Daoy (cell line): ENCODE measurements at places on chromosomes 1 and 21.
A peak's percentile ranks its signal among the peaks of the same experiment; 100 is the strongest.

DNA sequence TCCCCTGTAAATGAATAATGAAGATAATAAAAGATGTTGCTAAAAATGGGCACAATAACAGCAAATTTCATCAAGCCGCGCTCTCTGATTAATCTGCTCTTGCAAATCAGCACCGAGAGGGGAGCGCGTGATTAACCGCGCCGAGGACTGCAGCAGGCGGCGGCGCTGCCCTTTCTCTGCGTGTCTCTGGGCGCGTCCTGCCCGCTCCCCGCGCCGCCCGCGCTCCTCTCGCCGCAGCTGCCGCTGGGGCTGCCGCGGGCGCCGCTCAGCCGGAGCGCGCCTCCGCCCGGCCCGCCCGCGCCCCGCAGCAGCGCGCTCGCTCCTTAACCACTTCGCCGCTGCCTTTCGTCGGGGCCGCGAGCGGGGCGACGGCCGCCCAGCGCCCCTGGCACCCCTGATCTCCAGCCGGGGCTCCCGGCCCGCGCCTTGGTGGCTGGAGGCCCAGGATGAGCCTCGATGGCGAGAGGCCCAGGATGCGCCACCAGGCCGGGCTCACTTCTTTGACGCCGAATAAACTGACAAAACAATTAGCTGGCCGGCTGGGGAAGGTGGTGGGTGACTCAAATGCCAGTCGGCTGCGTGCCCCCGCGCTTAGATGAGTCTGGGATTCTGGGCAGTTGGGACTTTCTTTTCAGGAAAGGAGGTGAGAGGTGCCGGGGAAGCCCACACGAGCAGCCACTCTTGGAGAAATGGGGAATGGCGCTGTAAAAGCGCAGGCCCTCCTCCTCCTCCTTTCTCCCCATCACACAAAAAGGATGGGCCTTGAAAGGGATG lies 221.4 kb upstream of the PKN2 start:
- DNase-seq = peak; percentile 82

- DNase-seq = no peak
Observed at GRCh38 chr1:175267716-175268416, 75.3 kb upstream of the KIAA0040 start.

GRCh38 chr1:228921481-228921880 lies 186.2 kb downstream of the RHOU start:
- DNase-seq = no peak

GRCh38 chr1:153796786-153797659 lies 21.8 kb downstream of the SLC27A3 start:
- DNase-seq = peak; percentile 61

- peak; percentile 71 for DNase-seq
Observed at GRCh38 chr1:63797056-63797726, 23.4 kb downstream of the ROR1 start.

DNA sequence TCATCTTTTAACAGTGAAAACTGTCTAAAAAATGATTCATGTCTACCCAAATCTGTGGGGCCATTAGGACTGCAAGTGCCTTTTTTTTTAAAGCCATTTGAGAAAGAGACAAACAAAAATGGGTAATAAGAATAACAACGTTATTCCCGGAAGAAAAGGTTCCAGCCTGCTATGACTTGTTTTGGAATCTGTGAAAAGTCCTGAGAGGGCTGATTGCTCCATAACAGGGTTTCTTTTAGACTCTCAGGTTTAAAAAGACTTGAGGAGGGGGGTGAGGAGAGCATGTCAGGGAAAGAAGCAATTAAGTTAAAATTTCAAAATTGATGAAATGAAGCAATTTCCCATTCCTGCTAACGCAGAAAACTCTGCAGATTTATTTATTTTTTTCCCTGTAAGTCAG lies 56.4 kb downstream of the CACHD1 start:
- DNase-seq = no peak

- no peak for DNase-seq
Observed at GRCh38 chr1:199970125-199970524, 57.4 kb upstream of the NR5A2 start.

DNA sequence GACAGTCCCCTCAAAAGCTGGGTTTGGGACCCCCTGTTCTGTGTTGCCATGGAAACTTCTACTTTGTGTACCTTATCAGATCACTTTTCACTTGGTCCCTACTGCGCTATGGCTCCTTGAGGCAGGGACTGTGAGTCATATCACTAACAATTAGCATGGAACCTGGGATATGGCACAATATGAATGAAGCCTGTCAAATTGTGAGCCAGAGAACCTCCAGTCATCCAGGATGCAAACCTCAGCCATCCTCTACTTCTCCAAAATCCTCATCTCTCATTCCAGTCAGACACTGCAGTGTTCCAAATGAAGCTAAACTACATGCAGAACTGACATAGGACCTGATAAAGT lies 11.2 kb upstream of the CAPZB start:
- no peak for DNase-seq

DNA sequence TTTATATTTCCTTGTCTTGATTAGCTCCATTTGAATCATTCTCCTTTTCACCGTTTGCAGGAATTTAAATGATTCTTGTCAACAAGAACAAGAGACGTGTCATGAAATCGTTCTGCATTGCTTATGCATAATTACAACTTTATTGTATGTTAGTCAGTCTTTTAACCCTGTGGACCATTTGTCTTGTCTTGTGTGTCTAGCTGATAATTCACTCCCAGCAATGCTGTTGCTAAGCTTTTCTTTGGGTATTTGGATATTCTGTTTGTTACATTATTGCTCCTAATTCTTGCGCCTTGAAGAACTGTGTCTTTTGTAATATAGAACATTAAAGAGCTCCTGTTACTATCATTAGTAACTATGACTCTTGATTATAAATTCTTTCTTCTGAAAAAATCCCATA lies 311.9 kb downstream of the RYR2 start:
- DNase-seq = no peak

DNA sequence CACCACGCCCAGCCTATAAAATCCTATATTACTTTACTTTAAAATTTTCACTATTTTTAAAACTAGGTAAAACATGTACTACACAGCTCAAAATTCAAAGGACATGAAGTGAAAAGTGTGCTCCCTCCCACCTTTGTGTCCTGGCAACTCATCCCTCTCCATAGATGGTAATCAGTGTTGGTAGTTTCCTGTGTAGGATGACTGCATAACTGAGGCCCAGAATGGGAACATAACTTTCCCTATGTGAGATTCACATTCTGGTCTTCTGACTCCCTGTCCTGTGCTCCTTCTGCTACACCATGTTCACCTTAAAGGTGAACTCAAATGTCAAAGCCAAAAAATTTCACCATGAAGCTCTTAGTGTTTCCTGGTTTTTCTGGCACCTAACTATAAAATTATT lies 39.3 kb downstream of the XKR8 start:
- DNase-seq = no peak

- DNase-seq = peak; percentile 75
Observed at GRCh38 chr1:28602536-28603439, 10.7 kb downstream of the RAB42 start.

DNA sequence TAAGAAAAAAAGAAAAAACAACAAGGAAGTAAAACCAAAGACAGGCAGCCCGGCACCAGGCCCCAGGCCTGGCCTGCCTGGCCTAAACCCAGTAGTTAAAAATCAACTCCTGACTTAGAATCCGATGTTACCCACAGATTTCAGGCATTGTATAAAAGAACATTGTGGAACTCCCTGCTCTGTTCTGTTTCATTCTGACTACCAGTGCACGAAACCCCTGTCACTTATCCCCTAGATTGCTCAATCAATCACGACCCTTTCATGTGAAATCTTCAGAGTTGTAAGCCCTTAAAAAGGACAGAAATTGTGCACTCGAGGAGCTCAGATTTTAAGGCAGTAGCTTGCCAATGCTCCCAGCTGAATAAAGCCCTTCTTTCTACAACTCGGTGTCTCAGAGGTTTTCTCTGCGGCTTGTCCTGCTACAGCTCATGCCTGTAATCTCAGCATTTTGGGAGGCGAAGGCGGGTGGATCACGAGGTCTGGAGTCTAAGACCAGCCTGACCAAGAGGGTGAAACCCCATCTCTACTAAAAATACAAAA lies 15.6 kb upstream of the MYOCOS start:
- no peak for DNase-seq

- no peak for DNase-seq
Observed at GRCh38 chr1:110002695-110003094, 18.1 kb downstream of the AHCYL1 start.

DNA sequence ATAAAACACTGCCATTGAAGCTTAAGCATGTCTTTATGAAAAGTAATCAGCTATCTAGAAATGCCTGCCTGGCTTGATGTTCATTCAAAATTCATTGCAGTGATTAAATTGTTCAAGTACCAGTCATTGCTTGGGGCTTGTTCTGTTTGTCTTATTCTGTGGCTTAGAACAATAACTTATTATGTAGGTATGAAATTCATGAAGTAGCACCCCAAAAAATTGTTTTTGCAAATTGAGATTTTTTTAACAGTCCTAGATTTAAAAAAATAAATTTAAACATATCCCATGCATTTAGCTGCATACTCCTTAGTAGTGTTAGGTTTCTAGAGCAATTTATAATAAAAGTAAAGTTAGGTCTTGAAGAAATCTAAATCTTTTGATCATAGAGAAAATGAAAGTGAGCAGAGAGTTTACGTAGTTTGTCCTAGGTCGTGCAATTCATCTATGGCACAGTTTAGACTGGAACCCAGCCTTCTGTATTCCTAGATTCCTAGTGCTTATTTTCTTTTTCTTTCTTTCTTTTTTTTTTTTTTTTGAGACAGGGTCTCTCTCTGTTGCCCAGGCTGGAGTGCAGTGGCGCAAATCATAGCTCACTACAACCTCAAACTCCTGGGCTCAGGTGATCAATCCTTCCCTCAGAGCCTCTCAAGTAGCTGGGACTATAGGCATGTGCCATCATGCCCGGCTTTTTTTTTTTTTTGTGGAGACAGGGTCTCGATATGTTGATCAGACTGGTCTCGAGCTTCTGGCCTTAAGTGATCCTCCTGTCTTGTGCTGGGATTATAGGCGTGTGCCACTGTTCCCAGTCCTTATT lies 9.3 kb downstream of the MIER1 start:
- no peak for DNase-seq

DNA sequence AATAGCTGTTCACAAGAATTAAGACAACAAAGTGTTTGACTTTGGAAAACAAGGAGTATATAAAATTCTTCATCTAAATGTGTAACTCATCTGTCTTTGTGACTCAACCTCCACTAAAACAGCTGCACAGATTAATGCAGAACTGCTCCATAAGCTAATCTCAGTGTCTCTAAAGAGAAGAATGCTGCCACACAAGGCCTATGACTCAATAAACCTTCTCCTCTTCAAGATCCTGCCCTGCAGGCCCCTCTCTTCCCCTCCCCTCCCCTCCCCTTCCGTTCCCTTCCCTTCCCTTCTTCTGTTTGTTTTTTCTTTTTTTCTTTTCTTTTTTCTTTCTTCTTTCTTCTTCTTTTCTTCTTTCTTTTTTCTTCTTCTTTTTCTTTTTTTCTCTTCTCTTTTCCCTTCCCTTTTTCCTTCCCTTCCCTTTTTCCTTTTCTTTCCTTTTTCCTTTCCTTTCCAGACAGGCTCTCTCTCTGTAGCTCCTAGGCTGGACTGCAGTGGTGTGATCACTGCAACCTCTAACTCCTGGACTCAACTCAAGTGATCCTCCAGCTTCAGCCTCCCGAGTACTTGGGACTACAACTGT lies 1052.8 kb downstream of the BRINP3 start:
- DNase-seq = peak; percentile 28

DNA sequence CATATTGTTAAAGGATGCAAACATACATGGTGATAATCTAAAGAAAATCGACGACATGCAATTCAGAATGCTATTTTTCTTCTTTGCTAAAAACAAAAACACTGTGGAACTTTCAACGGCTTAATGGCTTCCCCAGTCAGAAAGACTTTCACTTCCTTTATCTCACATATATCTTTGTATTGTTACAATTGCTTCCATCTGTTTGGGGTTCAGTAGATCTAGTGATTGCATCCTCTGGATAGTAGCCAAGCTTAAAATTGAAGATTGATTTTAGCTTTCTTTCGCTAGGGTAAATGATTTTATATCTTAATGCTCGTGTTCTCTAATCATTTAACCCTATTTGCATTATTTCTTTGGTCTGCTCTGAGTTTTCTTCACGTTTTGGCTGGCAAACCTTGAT lies 31.8 kb upstream of the ADAMTS1 start:
- no peak for DNase-seq

GRCh38 chr21:36976228-36976861 lies 9.9 kb upstream of the HLCS start:
- no peak for DNase-seq

DNA sequence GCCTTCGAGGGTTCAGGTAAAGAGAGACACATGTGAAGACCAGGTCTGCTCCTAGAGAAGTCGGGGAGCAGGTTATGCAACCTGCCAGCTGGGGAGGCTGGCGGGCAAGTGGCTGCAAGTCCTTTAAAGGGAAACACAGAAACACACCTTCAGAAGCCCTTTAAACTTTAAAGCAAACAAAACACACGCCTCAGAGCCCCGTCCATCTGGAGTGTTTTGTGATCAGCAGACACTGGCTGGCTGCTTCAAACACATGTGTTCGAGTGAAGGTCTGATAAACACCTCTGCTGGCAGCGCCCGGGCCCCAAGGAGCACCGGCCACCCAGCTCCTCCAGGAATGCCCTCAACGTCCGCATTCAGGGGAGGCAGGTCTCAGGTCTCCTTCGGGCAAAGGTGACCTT lies 15.2 kb downstream of the RIPK4 start:
- DNase-seq = no peak

DNA sequence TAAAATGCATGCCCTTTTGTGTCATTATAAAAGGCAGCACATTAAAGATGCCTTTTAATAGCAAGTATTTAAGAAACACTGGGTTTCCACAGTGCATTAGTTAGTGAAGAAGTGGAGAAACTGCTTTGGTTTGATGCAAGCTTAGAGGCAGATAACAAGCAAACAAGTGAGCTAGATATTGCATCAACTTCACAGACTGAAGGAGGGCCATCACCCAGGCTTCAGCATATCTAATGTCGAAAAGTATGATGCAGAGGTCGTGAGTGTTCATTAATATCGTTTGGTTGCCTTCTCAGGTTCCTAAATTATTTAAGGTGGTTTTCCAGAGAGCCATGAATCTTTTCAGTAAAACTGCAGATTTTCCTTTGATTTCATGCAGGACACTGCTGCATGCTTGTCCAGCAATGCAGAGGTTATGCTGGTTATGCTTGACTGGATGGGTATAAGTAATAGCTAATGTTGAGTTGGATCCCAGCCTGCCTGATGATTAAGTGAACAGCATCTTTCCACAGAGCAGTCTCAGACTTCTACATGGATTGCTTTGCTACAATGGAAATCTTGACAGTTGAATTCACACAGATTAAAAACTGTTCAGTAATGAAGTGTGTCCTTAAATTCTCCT lies 69.7 kb upstream of the IPO9 start:
- DNase-seq = no peak

GRCh38 chr1:21292984-21293536 lies 2.8 kb upstream of the ECE1 start:
- no peak for DNase-seq

GRCh38 chr1:6360117-6360496 lies 33.5 kb downstream of the ACOT7 start:
- DNase-seq = no peak

GRCh38 chr1:65255035-65255655 lies 54.2 kb upstream of the DNAJC6 start:
- peak; percentile 32 for DNase-seq
